ENCODE measurements at places on chromosomes 3 and 15. TPM values are rescaled to one million over a fixed set of nuclear protein-coding genes. Genes with fewer than 3 reads are reported as not detected.

GRCh38 chr15:65757256-65757655 is 34.8 kb downstream of the DENND4A start:
- H3K4me3 ChIP-seq: no peak overlapping the region
- H3K27me3 ChIP-seq: no peaks in the 10 kb centered on the region
- no peaks in the 10 kb centered on the region for H3K4me1 ChIP-seq
- DNase-seq: no peak
- no peaks in the 10 kb centered on the region for H3K36me3 ChIP-seq
- no peak overlapping the region for H3K27ac ChIP-seq

The FBXL2 gene
- total RNA-seq: 21.9 TPM

DNA sequence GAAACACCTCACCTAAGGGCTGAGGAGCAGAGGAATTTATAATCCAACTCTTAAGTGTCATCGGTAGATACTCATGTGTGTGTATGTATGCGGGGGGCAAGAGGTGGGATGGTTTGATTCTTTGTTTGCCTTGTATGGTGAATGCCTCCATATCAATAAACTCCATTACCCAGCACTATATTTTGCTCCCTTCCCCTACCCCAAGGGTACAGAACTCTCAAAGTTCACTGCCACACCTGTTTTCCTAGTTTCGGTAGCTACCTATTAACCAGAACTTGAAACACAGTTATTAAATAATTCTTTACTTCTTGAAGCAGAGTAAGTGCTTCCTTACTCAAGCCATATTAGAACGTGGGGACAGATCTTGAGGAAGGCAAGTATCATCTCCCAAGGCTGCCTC is 400.8 kb upstream of the SUCLG2 start:
- no peaks in the 10 kb centered on the region for H3K36me3 ChIP-seq
- no peak for DNase-seq
- H3K4me1 ChIP-seq: peaks cover 6% of the 10 kb centered on the region
- no peak overlapping the region for H3K4me3 ChIP-seq

The TRAT1 gene
- total RNA-seq: 1.3 TPM

The CIDEC gene
- total RNA-seq: 0.87 TPM

The ROBO1 gene
- total RNA-seq: 33.1 TPM

The MAPKAPK3 gene
- total RNA-seq: 24.8 TPM

The CCR4 gene
- 0.54 TPM for total RNA-seq

- no peaks in the 10 kb centered on the region for H3K36me3 ChIP-seq
- H3K4me1 ChIP-seq: peaks cover 2% of the 10 kb centered on the region
- no peak overlapping the region for H3K4me3 ChIP-seq
- H3K27me3 ChIP-seq: no peaks in the 10 kb centered on the region
These were observed 2.3 kb upstream of the GFM1 start for GRCh38 chr3:158642005-158642404.

DNA sequence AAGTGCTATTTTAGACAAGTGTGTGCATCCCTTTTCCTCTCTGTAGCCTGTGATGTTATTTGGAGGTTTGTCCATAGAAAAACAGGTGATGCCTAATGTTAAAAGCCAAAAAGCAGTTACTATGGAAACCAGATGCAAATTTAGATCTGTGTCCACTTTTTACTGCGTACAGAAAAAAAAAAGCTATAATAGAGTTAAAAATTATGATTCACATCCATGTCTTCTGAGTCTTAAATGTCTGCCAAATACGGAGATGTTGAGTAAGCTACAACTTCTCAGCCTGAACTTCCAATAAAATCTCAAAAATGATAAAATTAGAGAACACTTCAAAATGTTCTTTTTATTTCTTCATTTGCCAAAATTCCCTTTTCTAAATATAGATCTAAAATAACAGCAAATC is 74.2 kb upstream of the GAP43 start:
- no peak overlapping the region for H3K27ac ChIP-seq
- H3K4me3 ChIP-seq: no peak overlapping the region
- DNase-seq: no peak
- H3K27me3 ChIP-seq: no peaks in the 10 kb centered on the region
- no peaks in the 10 kb centered on the region for H3K36me3 ChIP-seq

DNA sequence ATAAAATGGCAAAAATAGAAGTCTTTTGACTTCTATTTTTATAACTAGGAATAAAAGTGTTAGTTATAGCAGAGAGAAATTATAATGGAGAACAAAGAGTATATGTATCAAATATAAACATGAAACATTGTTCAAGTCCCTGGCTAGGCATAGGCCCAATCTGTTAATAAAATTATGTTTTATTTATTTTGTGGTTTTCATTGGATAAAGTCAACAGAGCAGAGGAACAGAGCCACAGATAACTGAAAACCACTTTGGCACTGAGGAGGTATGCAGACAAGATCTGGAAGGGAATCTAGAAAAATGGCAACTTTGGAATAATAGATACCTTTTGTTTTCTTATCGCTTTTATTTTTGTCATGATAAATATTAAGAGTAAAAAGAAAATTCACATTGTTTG is 50.4 kb upstream of the ICE2 start:
- H3K4me3 ChIP-seq: no peak overlapping the region
- DNase-seq: no peak
- no peak overlapping the region for H3K27ac ChIP-seq

- H3K4me1 ChIP-seq: no peaks in the 10 kb centered on the region
- H3K36me3 ChIP-seq: no peaks in the 10 kb centered on the region
- no peaks in the 10 kb centered on the region for H3K27me3 ChIP-seq
- H3K27ac ChIP-seq: no peak overlapping the region
- no peak overlapping the region for H3K4me3 ChIP-seq
These were observed 64.7 kb upstream of the GATA2 start for GRCh38 chr3:128557531-128558280.

GRCh38 chr3:187999821-188000220 is 154.1 kb upstream of the LPP start:
- H3K36me3 ChIP-seq: no peaks in the 10 kb centered on the region
- H3K4me1 ChIP-seq: no peaks in the 10 kb centered on the region
- peaks cover 2% of the 10 kb centered on the region for H3K27me3 ChIP-seq
- no peak overlapping the region for H3K27ac ChIP-seq
- no peak for DNase-seq
- no peak overlapping the region for H3K4me3 ChIP-seq

The EOMES gene
- total RNA-seq: 0.36 TPM

DNA sequence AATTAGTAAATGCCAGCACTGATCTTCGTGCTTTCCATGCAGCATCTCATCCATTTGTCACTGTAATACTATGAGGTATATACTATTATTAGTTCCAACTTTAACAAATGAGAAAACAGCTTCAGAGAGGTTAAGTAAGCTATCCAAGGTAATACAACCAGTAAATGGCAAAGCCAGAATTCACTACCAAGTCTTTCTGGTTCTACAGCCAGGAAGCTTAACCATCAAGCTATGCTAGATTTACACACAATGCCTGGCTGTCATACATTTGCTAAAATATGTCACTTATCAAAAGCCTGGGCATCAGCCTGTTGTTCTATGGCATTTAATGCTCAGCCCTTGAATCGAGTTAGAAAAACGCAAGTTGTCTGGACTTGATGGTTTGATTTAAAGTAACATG is 32.6 kb downstream of the TMOD2 start:
- no peaks in the 10 kb centered on the region for H3K27me3 ChIP-seq
- H3K4me3 ChIP-seq: no peak overlapping the region
- H3K36me3 ChIP-seq: peaks cover 5% of the 10 kb centered on the region
- no peak for DNase-seq
- no peak overlapping the region for H3K27ac ChIP-seq

The MYRIP gene
- total RNA-seq: 11.0 TPM
